ENCODE measurements at places on chromosomes 13 and 19.

- DNase-seq = no peak
Observed at GRCh38 chr13:75494491-75494890, 12.5 kb upstream of the TBC1D4 start.

DNA sequence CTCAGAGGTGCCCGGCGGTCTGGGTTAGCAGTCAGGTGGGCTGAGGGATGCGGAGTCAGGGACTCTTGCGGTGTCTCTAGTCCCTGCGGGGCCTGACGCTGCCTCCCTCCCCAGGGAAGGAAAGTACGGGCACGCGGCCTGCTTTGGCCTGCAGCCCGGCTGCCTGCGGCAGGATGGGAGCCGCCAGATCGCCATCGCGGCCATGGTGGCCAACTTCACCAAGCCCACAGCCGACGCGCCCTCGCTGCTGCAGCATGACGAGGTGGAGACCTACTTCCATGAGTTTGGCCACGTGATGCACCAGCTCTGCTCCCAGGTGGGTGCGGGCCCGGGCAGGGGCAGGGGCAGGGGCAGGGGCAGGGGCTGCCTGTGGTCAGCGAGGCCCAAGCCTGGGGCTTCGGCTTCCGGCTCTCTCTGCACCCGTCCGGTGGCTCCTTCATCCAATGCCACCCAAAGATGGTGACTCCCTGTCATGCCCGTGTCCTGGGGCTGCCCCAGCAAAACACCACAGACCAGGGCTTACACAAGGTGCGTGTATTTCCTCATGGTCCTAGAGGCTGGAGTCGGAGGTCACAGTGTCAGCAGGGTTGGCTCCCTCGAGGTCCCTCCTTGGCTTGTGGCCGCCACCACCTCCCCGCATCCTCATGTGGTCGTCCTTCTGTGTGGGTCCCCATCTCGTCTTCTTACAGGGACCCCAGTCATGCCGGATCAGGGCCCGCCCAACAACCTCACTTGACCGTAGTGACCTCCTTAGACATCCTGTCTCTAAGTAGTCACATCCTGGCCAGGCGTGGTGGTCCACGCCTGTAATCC, 11.3 kb upstream of the ZNF554 start:
- DNase-seq = no peak

- no peak for DNase-seq
Observed at GRCh38 chr13:96821971-96822370, 172.3 kb downstream of the OXGR1 start.

- DNase-seq = no peak
Observed at GRCh38 chr13:44218501-44219240, 155.0 kb upstream of the SERP2 start.
